ENCODE measurements at places on chromosomes 12 and 14.

DNA sequence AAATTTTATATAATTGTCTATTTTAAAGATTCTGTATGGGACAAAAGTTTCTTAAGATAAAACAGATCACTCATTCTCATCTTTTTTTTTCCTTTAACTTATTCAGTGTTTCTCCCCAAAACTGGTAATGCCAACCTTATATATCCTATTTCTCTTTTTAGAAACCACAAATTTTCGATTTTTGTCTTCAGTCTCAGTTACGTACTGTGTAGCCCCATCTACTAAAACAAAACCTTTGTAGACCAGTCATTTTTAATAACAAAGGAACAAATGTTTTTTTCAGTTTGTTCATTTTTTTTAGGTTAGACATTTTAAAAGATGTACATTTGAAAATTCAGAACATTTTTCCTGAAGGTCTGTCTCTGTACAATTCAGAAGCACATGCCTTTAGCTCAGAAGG lies 18.2 kb downstream of the PNMA1 start:
- DNase-seq = no peak

DNA sequence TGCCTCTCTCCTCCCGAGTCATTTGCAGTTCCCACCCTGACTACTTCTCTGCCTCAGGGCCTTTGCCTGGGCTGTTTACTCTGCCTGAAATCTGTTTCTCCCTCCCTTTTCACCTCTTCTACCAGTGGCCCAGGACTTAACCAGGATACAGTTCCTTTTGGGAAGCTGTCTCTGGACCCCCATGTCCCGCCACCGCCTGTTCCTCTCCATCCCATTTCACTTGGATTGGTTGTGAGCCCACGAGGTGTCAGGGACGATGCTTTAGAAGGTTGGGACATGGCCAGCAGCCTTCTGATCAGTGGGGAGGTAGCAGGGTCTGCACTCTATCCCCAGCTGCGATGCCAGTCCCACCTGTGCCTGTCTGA lies 51.8 kb downstream of the FAM222A start:
- DNase-seq = no peak

DNA sequence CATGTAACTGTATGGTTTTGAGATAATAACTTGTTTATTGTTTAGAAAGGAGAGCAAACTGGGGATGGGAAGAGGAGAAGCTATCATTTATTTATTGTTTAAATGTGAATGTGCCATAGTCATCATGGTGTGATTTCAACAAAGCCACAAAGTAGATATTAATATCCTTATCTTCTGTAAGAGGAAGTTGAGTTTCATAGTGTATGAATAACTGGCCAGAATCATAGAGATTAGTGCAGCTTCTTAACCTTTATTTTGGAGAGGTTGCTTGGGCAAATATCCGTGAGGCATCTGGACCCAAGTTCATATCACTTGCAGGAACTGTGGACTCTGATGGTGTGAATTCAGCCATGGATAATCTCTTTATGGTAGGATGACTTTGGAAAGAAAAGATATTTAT lies 26.8 kb upstream of the LYZ start:
- no peak for DNase-seq

DNA sequence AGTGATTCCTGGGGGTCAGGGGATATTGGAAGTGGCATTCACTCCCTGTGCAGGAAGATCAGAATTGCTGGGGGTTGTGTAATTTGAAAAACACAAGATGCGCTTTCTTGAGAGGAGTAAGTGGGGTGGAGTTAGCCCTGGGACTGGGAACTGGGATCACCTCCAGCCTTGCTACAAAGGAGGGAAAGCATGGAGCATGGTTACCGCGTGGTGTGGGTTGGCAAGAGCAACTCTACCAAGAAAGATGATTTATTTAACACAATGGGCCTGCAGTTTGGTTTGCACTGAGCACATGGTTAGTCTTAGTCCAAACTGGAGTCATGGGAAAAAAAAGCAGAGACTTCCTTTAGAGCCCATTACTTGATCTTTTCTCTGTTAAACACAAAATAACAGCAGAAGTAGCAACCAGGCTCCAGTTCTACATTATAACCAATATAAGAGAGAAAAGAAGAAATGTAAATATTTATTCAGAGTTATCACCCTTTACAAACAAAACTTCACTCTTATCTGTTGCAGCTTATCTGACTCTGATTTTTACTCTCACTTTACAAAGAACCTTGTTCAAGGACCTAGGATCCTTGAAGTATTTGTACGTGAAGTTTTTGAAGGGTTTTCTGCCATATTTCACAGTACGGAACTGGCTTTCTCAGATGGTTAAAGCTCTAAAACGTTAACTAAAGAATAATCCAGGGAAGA lies 2.1 kb upstream of the NIN start:
- no peak for DNase-seq

DNA sequence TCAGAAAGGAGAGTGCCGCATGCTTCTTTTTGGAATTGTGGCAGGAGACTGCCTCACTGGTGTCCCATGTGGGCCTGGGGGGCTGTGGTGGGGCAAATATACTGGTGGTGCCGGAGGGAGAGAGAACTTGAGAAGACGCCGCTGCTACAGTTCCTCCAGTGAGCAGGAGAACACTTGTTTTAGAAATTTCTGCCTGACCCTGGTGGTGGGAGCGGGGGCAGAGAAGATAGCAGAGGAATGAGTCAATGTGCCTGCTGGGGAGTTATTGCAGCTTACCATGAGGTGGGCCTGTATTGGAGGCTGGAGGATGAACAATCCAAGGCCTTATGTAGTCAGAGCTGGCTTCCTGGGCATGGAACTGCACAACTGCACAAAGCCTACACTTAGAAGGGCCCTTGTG lies 211.8 kb downstream of the SNAPC1 start:
- peak; percentile 26 for DNase-seq

GRCh38 chr12:8816448-8817050 lies 5.9 kb upstream of the A2ML1 start:
- DNase-seq = no peak
